ENCODE measurements at places on chromosomes 4 and X.

DNA sequence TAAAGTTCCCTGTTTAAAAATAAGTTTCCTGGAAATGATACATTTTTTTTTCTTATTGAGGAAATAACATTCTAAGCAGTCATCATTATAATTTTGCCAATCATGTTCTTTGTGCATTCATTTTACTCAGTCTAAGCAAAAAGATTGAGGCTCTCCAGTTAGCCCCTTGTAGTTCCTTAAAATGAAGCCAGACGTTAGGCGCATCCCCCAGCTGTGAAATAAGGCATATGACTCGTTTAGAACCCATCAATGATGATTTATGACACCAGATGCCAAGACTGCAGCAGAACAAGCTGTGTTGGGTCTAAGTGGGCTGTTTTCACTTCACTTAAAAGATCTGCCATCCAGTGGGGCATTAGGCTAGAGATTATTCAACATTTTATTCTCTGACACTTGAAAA, 17.0 kb downstream of the PDGFC start:
- DNase-seq: no peak

DNA sequence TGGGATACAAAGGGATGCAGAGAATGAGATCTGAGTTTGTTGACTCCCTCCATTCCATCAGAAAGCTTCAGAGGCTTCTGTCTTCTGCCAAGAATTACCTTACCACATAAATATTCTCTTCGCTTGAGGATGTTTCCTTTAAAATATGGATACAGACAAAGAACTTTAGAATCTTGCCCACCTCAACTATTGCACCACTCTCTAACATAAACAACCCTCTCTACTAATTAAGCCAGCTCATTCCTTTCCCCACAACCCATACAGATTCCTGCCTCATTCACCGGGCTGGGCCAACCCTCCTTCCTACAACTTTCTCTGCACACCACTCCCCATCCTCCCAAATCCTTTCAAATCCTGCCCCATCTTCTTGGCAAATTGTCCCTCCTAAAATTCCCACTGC, 315.8 kb downstream of the RAB28 start:
- no peak for DNase-seq

- no peak for DNase-seq
Measured at GRCh38 chr4:56048383-56048701, 99.6 kb downstream of the CEP135 start.

- no peak for DNase-seq
Measured at GRCh38 chrX:11189097-11189496, 78.0 kb downstream of the HCCS start.

DNA sequence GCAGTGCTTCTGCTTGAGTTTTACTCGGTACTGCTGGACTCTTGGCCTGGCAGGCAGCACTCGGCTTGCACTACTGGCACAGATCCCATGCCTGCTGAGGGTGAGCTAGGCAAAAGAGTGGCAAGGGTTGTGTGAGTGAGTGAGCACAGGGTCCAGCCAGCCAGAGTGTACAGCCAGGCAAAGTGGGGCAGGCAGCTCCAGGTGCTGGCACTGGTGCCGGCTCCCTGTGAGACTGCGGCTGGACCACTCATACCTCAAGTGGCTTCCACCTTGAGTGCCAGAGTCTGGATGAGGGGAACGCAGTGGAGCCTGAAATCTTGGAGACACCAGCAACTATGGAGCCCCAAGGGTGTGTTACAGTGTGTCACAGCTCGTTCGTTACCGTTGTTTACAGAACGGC, 1451.9 kb upstream of the AGA start:
- DNase-seq: no peak

GRCh38 chrX:105483011-105483410, 262.5 kb upstream of the TEX13A start:
- no peak for DNase-seq

DNA sequence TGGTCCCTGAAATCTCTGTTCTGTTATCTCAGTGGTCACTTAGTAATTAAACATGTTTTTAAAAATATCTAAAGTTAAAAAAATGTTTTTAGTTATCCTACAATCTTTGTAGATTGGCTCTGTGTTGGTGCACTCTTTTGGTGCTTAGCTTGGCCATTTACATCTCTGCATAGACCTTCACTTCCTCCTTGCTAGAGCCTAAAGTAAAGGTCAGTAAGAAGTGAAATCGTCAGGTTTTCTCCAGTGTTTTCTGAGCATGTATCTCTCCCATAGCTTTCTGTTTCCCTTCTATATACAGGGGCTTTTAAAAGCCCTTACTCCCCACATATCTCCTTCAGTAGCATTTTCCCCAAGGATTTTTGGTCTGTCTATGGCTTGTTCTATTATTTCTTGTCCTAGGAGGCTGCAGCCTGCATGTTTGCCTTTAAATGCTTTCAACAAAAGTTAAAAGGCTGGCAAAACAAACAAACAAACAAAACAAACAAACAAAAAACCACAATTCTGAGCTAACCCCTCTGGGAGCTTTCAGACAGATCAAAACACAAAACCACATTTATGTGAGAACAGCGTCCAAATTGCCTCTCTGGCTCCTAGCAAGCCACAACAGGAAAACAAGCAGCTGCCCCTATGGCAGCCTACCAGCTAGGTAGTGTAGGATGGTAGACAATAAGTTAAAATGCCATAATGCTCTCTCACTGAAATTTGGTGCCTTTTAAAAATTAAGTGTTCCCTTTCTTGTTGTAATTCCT, 27.3 kb upstream of the GPRASP2 start:
- no peak for DNase-seq

- no peak for DNase-seq
Measured at GRCh38 chr4:74311696-74312313, 3.5 kb downstream of the EPGN start.

DNA sequence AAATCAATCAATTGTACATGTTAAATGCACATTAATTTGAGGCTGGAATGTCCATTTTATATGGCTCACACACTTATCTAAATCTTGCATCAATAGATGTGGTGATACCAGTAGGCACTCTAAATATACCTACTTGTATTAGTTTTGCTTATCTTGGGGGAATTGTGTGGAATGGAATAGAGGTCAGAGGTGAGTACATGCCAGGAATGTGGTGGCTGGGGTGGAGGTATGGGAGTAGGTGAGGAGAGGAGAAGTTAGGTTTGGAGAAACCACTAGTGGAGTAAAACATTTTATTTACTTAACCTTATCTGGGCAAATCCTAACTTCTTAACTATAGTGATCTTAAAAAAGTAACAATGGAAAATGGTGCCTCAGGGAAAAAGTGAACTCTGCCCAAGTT, 163.1 kb downstream of the ATG4A start:
- no peak for DNase-seq

- no peak for DNase-seq
Measured at GRCh38 chrX:152893980-152894610, 3.8 kb upstream of the ZNF185 start.

DNA sequence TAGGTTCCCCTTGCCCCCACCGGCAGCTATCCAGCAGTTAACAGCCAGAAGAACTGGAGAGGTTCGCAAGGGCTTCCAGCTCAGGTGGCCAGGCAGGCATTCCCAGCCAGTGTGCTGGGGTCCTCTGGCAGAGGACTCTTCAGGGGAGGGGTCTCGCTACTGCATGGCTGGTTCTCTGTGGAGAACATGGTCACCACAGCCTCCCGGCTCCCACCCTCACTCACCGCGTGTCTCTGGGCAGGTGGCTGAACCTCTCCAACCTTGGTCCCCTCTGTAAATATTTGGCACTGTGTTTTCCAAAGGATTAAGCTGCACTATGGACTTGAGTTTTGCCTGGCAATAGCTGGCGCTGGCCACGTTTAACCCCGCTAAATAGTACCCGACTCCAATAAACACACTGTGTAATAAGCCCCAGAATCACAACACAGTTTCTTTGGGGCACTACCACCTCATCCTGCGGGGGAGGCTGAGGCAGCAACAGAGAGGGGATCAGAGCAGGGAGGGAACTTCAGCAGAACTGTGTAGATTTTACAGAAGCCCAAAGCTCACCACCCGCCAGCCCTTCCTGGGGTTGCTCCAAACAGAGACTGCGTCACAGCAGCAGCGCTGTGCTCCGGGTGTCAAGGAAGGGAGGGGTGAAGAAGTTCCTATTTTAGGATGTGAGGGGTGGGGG, 15.2 kb downstream of the BCOR start:
- DNase-seq: no peak
